Progenitor cell of endocrine pancreas (in vitro differentiated cells): ENCODE measurements at places on chromosomes 6 and 20.

- DNase-seq: no peak
Measured at GRCh38 chr20:1652104-1652503, 5.5 kb downstream of the SIRPG start.

DNA sequence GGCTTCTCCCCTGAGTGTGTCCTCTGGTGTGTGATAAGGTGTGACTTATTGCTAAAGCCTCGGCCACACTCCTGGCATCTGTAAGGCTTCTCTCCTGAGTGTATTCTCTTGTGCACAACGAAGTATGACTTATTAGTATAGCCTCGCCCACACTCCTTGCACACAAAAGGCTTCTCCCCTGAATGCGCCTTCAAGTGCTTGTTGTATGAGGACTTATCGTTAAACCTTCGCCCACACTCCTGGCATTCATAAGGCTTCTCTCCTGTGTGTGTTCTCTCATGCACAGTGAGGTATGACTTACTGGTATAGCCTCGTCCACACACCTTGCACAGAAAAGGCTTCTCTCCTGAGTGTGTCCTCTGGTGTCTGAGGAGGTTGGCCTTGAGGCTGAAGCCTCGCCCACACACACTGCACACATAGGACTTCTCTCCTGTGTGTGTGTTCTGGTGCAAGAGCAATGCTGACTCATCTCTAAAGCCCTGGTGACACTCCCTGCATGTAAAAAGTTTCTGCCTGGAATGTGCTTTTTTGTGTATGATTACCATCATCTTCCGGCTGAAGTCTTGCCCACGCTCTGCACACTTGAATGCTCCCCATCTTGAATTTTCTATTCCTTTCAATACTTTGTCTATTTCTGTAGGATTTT lies 20.4 kb downstream of the ZNF337 start:
- no peak for DNase-seq

- peak; percentile 9 for DNase-seq
Measured at GRCh38 chr6:153947808-153948447, 91.1 kb upstream of the OPRM1 start.

GRCh38 chr20:25064561-25065071 lies 6.7 kb upstream of the ACSS1 start:
- DNase-seq: no peak

DNA sequence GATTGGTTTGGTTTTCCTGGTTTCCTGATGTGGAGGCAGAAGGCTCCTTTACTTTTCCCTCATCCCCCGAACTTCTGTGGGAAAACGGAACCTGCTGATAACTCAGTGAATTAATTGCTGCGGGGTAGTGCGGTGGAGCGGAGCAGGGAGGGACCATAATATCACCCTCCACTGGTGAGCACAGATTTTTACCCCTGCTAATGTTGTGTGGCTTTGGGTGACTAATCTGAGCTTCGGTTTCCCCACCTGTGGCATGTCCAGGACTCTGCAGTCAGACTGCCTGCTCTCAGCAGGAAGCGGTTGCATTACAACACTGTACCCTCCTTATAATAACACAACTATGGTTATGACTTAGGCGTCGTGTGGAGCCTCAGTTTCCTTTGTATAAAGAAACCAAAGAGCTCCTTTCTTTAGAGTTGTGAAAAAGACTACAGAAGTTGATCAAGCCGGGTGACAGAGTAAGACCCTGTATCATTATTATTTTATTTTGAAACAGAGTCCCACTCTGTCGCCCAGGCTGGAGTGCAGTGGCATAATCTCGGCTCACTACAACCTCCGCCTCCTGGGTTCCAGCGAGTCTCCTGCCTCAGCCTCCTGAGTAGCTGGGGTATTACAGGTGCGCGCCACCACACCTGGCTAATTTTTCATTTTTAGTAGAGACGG lies 2.2 kb upstream of the ID1 start:
- DNase-seq: no peak

DNA sequence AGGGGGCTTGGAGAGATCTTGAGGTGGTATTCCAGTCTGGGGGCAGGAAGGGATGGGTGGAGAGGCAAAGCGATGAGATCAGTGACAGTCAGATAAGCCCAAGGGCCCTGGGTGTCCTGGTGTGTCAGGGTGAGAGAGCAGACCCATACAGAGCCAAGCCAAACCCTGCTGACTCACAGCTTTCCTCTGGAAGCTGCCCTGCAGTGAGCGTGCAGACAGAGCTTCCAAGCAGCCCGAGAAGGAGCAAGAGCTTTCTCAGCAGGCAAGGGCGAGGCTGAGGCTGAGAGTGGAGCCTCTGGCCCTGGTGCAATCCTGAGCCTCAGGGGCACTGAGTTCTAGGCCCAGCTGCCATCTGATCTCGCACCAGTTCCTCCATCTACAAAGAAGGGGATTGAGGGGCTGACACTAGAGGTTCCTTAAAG lies 91.1 kb upstream of the HIVEP1 start:
- DNase-seq: no peak

DNA sequence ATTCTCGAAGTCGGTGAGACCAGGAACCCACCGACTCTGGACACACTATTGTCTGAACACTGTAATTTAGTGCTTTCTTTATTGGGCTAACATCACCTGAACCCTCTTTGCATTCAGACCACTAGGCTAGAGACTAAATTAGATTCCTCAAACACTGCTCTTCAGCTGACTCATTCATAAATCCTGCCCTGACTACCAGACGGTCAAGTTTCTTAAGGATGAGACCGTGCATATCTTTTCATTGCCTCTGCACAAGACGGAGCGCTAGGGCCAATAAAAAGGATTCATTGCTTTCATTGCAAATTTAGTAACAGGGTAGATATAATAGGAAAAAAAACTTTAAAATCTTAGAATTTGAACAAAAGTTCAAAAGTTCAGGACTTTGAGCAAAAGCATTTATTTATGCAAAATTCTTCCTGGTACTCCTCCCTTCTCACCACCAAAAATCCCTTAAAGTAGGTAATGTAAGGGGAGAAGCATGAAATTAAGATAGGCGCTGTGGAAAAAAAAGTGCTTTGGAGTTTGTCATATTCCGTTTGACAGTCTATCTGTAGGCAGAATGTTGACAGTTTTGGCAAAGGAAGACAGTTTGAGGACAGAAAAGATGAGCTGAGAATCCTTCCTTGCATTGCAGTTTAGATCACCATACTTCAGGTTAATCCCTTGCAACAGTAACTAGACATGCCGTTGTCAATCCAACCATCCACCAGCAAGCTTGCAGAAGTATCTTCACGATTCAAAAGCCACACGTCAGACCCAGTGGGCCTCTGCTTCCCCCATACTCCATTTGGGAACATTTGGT lies 328.6 kb upstream of the JARID2 start:
- DNase-seq: no peak

DNA sequence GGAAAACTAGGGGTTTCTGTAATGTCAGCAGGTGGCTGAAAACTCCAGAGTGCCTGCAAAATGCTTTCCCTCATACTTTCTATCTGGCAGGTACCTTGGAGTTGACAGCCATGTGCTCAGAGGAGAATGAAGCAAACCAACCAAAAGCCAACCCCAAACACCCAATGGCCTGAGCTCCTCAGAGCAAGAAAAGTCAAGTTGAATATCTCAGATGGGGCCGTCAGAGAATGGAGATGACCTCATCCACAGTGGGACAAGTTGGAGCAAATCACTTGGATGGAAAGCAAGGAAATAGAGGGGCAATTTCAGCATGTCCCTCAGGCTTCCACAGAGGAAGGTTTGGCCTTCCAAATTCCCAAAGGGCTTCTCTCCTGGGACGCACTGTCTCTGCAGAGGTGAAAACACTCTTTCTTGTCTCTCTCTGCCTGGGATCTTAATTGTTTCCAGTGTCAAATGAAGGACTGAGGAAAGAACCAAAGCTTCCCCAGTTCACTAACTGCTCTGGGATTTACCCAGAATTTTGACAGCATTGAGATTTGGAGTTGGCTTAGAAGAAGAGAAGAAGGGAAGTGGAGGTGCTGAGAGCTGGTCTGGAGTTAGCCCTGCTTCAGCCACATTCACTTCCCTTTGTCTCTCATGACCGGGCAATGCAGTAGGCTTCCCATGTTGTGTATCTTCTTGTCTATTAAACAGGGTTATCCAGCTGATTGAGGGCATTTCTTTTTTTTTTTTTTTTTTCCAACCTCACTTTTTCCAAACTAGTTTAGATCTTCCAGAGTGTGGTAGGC lies 42.2 kb downstream of the PRND start:
- DNase-seq: no peak

DNA sequence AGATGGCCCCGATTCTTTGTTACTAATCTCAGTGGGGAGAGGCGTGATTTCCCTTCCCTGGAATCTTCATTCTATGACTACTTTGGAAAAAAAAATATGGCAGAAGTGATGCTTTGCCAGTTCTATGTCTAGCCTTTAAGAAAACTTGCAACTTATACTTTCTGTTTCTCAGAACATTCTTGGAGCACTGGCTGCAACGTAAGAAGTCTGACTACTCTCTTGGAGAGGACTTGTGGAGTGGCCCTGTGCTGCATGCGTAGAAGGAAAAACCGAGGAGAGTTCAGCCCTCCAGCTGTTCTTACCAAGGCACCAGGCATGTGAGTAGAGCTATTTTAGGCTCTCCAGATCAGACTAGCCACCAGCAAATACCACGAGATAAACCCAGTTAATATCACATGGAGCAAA lies 77.6 kb upstream of the STXBP5 start:
- DNase-seq: no peak

- DNase-seq: no peak
Measured at GRCh38 chr6:35733633-35734032, 3.2 kb upstream of the ARMC12 start.

GRCh38 chr6:106501960-106502371 lies 127.3 kb downstream of the RTN4IP1 start:
- no peak for DNase-seq

GRCh38 chr6:68196645-68197044 lies 438.4 kb upstream of the ADGRB3 start:
- DNase-seq: no peak

DNA sequence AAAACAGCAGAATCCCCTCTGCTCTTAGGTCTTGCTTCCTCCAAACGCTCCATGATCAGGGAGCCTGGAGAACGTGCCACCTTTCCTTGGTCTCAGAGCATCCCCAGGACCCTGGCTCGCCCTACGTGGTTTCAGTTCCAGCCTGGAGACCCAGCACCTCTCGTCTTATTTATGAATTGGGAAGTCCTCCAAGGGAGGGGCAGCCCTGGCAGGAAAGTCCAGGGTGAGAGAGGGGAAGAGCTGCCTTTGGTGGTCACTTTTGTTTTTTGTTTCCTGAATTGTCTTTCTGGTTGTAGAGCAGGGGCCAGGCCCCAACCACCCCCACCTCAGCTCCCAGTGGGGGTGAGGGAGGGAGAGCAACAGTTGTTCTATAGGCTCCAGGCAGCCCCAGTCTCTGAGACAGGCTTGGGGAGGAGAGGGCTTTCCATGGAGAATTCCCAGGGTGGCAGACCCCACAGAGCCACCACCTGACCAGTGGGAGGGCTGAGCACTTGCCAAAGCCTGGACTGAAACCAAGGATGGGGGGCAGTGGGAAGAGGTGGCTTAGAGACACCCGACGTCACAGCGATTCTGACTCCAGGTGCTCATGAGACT lies 88.8 kb downstream of the PRND start:
- DNase-seq: no peak

DNA sequence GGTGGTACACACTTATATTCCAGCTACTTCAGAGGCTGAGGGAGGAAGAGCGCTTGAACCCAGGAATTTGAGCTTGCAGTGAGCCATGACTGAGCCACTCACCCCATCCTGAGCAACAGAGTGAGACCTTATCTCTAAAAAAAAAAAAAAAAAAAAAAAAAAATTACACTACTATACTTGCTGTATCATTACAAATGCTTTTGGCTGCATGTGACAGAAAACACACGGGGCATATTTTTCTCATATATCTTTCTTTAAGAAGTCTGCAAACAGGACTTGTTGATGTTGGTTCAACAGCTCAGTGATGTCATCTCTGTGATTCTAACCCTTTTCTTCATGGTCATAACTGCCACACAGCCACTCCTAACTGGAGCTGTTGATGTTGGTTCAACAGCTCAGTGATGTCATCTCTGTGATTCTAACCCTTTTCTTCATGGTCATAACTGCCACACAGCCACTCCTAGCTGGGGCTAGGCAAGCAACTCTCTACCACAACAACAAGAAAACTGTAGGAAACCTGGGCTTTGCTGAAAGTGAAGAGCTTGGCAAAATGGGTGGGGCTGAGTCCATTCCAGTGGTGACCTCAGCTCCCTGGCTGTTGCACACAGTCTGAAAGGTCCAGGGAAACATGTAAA lies 19.8 kb downstream of the MTFR2 start:
- DNase-seq: no peak

DNA sequence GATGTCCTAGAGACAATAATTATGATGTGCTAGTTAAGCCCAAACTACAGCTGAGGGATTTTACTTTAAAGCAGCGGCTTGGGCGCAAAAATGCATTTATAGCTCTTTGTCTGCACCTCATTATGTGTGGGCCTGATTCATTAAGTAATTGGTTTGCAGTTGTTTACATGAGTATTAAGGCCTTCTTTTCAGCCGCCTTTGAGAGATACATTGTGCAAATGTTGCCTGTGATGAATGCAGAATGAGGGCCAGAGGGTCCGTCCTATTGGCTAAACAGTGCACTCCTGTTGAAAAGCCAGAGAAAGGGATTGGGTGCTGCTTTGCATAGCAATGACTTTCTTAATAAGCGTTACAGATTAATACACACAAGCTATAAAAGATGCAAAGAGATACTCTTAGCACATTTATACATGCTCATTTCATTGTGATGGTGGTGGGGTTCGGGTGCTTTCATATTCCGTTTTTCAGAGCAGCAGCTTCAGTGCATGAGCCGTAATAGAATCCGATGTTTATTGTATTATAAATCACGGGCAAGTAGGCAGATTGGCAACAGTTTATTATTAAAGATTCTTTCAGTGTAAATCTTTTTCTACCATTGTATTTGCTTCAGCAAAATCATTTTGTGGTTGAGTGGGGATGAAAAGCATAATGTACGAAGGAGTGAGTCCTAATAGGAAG lies 68.2 kb upstream of the XRN2 start:
- DNase-seq: no peak

DNA sequence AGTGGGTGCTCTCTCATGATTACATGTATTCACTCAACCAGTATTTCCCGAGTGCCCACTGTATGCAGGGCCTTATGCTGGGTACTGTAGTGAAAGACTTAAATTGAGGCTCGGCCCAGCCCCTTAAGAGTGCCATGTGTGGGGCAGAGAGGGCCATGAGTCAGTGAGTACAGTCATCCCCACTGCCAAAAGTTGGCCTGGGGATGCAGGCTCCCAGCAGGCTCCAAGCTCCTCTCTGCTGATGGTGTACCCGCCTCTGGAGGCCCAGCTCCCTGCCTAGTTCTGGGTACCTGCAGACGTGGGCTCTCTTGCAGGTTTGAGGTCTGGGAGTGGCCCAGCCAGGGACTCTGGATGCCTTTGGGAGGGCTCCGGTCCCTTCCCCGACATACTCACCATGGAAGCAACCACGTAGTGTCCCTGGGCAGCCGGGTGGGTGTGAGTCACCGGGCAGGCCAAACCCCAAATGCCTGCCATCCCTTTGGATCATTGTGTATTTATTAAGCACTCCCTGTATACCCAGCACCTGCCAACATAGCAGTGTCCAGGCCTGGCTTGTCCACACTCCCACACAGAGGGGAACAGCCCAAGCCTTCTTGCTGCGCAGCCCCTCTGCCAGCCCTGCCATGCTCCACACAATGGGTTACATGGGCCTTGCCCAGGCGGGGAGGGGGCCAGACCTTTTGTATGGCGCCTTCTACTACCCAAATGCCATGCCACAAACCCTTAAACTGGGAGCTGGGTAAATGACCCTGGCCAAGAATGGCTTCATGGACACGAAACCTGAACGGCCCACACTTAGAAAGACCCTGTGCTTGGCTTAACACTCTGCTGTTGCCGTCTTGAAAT lies 153.6 kb downstream of the VEGFA start:
- DNase-seq: no peak

- no peak for DNase-seq
Measured at GRCh38 chr6:111591370-111591900, 14.2 kb downstream of the TRAF3IP2 start.

GRCh38 chr6:156980948-156981347 lies 203.8 kb downstream of the ARID1B start:
- DNase-seq: no peak
